ENCODE measurements at places on chromosomes 11 and 22.

GRCh38 chr11:12692229-12693075, 18.2 kb downstream of the TEAD1 start:
- DNase-seq: no peak

DNA sequence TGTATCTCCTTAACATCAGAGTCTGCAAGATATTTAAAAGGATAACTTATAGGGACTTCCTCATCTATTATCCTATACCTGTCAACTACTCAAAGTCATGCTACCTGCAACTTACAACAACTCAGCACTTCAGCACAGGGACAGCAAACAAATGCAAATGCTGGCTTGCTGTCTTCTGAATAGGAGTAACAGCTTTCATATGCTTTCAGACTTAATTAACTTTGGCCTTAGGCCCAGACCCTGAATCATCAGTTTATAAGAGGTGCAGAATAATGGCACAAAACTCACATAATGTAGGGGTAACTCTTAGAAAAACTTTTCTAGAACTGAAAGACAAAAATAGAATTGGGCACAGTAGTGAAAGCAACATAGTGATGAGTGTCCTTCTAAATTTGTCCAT, 953.4 kb downstream of the DLG2 start:
- no peak for DNase-seq

GRCh38 chr11:88363004-88363403, 25.5 kb upstream of the CTSC start:
- no peak for DNase-seq

DNA sequence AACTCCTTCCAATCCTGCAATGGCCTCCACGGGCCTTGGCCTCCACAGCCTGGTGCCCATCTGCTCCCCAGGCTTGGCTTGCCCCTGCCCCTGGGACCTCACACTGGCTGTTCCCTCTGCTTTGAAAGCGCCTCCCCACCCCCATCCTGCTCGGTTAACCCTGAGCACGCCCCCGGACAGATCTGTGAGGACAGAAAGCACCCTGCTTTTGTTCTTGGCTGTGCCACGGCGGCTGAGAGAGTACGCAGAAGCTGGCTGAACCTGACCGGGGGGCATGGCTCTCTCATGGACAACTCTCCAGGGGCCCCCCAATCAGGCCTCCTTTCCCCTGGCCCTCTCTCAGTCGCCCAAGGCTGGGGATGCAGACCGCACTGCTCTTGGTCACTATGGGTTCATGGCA, 20.2 kb upstream of the RASL10A start:
- DNase-seq: no peak

- no peak for DNase-seq
Observed at GRCh38 chr11:117977029-117977428, 9.2 kb upstream of the IL10RA start.

GRCh38 chr11:1564535-1565172, 7.4 kb downstream of the DUSP8 start:
- no peak for DNase-seq

- no peak for DNase-seq
Observed at GRCh38 chr11:38278457-38279141, 1680.6 kb upstream of the RAG2 start.

- DNase-seq: no peak
Observed at GRCh38 chr11:34148504-34149165, 43.2 kb downstream of the NAT10 start.
